ENCODE measurements at places on chromosomes 2 and 18.

DNA sequence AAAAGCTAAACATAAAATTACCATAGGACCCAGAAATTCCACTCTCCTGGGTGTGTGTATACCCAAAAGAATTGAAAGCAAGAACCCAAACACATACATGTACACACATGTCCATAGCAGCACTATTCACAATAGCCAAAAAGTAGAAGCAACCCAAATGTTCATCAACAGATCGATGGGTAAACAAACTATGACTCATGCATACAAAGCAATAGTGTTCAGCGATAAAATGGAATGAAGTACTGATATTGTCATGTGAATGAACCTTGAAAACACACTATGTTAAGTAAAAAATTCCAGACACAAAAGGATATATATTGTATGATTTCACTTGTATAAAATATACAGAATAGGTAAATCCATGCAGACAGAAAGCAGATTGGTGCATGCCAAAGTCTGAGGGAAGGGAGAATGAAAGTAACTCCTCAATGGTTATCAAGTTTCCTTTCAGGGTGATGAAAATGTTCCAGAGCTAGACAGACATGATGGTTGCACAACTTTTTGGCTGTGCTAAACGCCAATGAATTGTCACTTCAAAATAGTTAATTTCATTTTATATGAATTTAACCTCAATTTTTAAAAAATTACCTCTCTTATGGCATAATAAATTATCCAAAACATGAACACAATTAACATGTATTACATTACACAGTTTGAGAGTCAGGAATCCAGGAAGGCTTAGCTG, 35.5 kb downstream of the GKN2 start:
- no peak for DNase-seq

GRCh38 chr18:10751653-10752052, 225.8 kb downstream of the NAPG start:
- DNase-seq = no peak

GRCh38 chr18:36756242-36756641, 72.6 kb downstream of the TPGS2 start:
- DNase-seq = no peak

- DNase-seq = no peak
Observed at GRCh38 chr18:13444430-13445240, 226.1 kb downstream of the LDLRAD4 start.

GRCh38 chr18:62037012-62037742, 144.4 kb upstream of the RNF152 start:
- DNase-seq = no peak

DNA sequence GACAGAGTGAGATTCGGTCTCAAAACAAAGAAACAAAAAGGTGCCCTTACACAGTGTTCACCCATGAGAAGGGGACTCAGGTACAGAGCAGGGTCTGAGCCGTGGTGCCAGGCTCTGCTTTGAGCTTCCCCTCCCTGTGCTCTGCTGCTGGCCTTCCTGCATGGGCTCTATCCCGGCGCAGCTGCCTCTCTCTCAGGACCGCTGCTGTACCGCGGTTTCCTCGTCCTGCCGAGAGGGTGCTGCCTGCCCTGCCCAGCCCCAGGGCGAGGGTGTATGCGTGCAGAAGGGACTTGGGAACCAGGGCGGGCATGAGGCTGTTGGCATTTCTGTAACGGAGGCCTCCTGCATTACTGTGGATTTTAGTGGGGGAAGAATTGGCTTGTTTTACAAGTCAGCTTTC, 30.1 kb downstream of the SH3RF3 start:
- no peak for DNase-seq

- DNase-seq = no peak
Observed at GRCh38 chr18:8801263-8801901, 96.0 kb downstream of the MTCL1 start.

DNA sequence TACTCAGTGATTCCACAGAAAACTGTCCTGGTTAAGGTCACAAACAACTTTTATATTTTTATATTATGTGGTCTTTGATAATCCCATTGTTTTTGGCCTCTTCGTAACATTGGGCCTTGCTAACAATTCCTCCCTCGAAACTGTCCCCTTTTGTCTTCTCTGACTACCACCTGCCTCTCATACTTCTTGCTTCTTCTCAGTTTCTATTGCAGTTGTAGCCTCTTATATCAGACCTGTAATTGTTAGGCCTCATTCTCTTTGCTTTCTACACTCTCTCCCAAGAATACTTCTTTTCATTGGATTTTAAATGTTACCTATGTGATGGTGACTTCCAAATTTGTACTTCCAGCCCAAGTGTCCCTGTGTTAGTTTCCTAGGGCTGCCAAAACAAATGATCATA, 44.7 kb downstream of the MC4R start:
- no peak for DNase-seq

GRCh38 chr18:39260565-39260964, 1695.0 kb upstream of the CELF4 start:
- no peak for DNase-seq

DNA sequence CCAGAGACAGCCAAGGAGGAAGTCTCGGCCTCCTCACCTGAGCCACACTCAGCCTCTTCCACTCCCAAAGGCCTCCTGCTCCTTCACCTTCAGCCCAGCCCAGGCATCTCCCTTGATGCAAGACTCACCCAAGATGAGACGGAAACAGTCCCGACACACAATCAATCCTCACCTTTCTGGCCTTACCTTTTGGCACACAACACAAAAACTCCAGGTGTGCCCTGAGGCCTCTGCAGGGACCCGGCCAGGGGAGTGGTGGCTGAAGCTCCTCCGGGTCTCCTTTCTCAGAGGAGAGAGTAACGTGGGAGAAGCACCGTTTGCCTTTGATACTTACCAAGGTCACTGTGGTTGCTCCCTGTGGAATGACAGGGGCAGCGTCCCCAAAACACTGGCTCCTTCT, 23.8 kb upstream of the EFHD1 start:
- no peak for DNase-seq

- no peak for DNase-seq
Observed at GRCh38 chr18:72171596-72171995, 372.5 kb downstream of the CBLN2 start.

- no peak for DNase-seq
Observed at GRCh38 chr2:191189112-191189635, 38.4 kb upstream of the STAT4 start.

DNA sequence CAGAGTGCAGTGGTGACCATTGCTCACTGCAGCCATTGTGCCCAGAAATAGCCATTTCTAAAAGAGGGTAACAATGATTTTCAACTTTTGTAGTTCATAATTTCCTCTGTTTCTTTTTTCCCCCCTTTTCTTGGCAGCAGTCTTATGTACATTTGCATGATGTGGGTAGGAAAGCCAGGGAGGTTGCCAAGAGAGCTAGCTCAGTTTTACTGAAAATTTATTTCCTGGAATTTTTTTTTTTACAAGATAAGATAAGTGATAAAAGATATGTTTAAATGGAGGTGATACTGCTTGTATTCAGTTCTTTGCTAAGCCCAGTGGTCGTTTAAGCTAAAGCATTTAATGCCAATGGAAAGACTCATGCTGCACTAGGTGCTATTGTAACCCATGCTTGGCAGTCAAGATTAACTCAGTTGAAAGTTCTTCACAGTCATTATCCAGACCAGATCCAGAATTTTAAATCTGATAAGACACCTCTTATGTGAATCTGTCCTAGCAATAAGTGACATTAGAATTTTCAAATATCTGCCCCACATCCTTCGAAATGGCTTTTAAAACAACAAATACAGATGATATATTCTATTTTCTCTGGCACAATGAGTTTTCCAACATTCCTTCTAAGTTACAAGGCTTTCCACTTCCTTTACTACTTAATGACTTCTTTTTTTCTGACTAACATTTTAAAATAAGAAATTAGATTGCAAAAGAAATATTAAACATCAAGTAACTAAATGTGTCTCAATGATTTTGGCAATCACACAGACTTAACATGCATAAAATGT, 4.4 kb upstream of the ATP8B1 start:
- no peak for DNase-seq

DNA sequence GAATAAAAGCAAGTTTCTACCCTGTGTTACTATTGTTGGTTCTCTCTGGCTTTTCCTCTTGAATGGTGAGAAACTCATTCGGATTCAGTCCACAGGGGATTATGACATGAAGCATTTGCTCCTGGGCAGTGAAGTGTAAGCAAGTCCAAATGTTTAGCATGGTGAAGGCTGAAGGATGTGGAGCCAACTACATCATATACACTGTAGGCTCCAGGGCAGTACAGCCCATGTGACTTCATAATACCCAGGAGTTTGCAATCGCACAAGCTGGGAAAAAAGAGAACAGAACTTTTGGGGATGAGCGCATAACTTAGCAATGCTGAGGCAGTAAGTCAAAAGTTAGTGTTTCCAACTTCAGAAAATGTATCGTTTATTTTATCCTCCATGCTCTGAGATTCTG, 695.7 kb upstream of the POU3F3 start:
- no peak for DNase-seq

DNA sequence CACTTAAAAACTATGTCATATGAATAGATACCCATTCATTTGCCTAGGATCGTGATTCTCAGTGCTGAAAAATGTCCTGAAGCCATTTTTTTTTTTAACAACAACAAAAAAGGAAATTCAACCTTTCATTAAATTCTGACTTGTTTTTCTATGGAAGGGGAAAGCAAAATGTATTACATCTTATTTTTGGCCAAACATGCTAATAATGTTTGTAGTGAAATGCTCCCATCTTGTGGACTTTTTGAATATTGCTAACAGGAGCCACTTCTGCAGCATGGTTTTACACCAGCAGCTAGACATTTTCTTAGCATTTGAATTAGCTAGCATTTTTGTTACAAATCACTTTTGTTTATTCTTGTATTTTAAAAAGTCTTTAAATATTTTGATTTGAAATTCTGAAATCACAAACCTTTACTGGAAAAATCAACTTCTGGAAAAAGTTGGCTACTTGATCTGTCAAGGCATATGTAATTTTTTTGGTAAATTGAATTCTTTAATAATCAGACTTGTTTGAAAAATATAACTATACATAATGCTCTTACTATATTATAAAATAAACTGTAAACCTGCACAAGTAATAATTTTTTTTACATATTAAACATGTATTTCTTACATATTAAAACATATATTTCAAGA, 75.8 kb downstream of the KIDINS220 start:
- DNase-seq = no peak

DNA sequence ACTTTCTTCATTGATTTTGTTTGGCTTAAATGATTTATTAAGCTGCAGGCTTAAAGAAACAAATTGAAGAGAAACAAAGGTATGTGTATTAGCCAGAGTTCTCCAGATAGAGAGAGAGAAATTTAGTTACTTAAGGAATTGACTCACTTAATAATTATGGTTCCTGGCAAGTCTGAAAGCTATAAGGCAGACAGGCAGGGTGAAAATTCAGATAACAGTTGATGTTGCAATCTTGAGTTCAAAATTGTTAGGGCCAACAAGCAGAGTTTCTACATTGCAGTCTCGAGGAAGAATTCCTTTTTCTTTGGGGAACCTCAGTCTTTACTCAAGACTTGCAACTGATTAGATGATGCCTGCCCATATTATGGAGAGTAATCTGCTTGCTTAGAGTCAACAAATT, 593.5 kb downstream of the ADCYAP1 start:
- no peak for DNase-seq

DNA sequence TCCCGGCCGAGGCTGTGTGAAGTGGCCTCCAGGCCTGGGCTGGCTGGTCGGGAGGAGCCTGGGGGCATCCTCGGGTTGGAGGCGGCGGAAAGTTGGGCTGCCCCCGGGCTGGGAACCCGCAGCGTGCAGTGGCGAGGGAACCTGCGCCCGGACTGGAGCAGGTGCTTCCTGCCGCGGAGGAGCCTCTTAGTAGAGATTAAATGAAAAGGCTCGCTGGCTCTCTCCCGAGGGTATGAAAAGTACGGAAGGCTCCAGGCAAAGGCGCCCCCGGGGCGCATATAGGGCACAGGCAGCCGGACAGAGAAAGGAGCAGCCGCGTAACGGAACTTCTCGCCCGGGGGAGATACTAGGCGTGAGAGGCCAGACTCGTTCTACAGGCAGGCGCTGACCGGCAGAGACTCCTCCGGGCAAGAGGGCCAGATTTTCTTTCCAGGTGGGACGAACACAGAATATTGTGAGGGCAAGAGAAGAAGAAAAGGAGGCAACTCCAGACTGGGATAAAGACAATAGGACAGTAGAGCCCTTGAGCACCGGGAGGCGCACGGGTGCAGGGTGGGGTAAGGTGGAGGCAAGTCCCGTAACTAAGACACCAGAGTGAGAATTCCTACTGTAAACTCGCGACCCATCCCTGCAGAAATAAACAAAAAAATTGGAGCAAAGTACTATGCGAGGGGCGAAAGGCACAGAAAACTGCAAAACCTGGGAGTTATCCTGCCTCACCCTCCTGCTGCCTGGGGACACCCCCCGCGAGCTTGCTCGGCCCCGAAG, 816 bp downstream of the CDH2 start:
- no peak for DNase-seq

- no peak for DNase-seq
Observed at GRCh38 chr2:180516232-180516631, 464.2 kb upstream of the UBE2E3 start.

DNA sequence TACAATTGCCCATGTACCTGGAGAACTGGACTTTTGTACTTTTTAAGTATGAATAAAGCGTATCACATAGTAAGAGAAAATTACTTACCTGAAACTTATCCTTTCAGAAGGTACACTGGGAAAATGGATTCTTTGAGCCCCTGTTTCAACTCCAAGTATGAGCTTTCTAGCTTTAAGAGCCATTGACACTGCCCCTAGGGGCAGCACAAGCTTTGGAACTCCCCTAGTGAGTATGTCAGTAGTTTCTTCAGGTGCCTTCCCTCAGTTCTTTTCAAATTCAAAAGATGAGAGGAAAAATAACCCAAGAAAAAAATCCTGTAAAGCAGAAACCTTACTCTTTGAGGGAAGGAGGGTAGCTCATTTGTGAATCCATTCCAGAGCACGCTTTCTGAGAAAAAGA, 124.1 kb downstream of the MEMO1 start:
- no peak for DNase-seq

DNA sequence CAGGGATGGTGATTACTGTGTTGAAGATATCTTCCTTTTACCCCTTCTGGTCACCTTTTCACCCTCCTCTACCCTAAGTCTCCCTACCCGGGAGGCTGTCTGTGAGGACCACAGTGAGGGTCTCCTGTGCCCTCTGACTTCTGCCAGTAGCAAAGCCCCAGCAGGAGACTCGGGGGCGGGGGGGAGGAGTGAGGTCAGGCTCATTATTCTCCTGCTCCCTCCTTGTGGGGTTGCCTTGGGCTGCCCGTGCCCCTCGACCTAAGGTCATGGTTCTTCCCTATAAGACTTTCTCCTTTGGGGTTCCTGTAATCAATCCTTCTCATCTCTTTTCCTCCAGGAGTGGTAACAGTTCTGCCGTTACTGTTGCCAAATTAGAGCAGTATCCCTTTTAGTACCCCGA, 65.5 kb downstream of the GREB1L start:
- no peak for DNase-seq

DNA sequence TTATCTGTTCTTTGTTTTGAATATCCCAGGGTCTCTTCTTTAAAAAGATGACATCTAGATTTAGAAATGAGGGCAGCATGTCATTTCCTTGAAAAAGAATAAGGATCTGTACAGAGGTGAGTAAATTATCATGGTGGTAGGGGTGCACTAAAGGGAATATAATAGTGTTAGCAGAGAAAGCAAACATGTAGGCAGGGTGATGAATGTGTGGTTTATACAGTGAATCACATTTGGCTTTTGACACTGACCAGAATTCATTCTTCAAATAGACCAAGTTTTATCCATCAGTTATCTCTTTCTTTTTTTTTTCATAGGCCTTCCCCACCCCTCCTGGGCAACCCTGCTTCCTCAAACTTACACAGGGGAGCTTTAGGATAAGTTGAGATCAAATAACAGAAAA, 184.5 kb upstream of the LRP1B start:
- DNase-seq = no peak

Data from left colon (tissue), 2 donors.